ENCODE measurements at places on chromosomes 7 and 10.

- DNase-seq, result no peak
These were observed 722.7 kb upstream of the CELF2 start for GRCh38 chr10:10294881-10295529.

GRCh38 chr7:99665312-99666012, 14.3 kb downstream of the CYP3A5 start:
- DNase-seq, result no peak

DNA sequence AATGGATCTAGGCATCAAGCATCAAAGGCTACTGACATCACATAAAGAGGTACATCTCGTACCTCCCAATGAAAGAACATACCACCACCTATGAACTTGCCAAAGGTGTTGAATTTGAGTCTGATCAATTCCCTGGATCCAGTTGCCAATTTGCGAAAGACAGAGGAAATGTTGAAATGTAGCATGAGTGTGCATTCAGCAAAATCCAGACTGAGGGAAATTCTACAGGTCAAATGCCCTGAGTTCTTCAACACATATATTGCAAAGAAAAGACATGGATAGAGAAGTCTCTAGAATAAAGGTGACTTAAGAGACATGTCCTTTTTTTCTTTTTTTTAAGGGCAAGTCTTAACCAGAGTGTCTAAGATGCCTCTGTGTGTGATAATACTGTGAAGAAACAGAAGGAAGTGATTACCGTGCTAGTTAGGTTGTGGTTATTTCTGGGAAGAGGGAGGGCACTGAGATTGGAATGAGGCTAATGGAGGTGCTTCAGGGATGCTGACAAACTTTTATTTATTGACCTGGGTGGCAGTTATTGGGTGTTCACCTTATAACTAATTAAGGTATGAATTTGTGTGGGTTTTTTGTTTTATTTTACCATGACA, 128.7 kb downstream of the SAMD9 start:
- peak; percentile 51 for DNase-seq

- no peak for DNase-seq
These were observed 6.6 kb upstream of the KLF14 start for GRCh38 chr7:130740606-130741005.

GRCh38 chr7:6375348-6376101, 72.2 kb downstream of the DAGLB start:
- DNase-seq, result no peak

- DNase-seq, result no peak
These were observed 58.3 kb downstream of the CDH23 start for GRCh38 chr10:71455035-71455434.

GRCh38 chr7:130904792-130905191, 170.8 kb upstream of the KLF14 start:
- DNase-seq, result no peak

DNA sequence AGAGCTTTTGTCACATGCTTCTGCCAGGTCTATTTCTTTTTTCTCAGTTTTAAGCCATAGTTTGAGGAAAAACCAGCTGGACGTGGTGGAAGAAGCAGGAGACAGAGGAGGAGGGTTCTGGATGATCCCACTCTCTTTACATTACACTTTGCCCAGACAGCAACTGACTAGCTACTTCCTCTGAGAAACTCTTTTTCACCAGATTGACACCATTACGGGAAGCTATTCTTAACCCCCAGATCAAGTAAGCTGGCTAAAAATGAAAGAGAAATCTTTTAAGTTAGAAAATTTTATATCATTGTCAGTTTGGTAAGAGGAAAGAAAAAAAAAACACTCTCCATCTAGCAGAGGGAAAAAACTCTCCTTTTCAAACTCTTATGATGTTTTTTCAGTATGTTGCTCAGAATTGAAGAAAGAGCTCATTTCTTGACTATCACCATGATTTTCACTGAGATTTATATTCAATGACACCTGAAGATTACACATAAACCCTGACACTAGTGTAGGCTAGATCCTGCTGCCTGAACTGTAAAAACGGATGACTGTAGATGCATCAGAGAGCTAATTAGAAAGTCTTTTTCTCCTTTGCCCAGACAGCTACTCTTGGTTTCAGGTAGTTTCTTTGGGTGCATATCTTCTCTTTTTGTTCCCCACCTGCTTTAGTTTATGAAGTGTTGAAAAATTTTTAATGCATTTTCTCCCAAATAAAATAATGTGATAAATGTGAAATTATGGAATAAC, 203.1 kb downstream of the TFEC start:
- DNase-seq, result no peak

DNA sequence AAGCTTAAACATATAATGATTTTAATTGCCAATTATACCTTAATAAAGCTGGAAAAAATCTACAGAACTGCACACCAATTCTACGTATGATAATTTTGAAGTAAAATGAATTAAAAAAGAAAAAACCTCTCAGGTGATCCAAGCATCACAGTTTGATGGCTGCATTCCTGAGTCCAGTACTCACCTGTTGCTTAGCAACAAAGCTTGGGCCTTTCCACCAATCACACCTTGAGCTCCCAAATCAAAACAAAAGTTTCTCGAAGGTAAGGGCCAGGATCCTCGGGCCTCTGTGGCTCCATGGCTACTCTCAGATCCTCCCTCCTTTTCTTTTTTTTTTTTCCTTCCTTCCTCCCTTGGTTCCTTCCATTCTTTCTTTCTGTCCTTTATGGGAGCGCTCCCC, 137.2 kb upstream of the PCBD1 start:
- DNase-seq, result no peak

DNA sequence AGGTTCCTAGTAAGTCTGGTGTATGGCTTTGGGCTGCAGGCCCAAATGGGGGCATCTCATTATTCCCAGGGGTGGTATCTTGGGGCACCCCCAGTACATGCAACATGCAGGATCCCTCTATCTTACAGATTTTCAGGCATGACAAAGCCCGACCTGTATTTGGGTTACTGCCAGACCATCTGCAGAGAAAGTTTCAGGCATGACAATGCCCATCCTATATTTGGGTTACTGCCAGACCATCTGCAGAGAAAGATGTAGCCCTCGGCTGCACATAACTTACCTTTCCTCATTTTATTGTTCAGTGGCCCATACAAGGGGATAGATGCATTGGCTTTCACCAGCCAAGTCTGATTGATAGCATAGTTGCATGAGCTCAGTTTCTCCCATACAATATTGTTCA, 112.2 kb upstream of the RAB18 start:
- DNase-seq, result no peak

- DNase-seq, result no peak
These were observed 88.1 kb downstream of the FOXL3 start for GRCh38 chr7:378041-378420.

DNA sequence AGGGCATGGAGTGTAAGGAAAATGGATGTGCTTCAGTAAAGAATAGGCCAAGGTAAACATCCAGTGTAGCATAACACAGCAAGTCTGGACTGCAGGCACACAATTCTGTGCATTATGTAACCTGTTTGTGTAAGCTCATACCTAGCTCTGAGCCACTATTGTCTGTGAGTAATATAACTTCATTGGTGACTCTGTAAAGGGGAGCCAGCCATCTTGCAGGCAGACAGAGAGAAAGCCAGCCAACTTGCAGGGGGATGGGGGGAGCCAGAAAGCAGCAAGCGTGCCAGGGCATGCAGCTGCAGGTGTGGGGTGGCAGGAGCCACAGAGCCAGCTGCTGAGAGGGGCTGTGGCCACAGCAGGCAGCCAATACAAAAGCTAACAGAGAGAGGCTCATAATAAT, 449.2 kb downstream of the IPMK start:
- no peak for DNase-seq

DNA sequence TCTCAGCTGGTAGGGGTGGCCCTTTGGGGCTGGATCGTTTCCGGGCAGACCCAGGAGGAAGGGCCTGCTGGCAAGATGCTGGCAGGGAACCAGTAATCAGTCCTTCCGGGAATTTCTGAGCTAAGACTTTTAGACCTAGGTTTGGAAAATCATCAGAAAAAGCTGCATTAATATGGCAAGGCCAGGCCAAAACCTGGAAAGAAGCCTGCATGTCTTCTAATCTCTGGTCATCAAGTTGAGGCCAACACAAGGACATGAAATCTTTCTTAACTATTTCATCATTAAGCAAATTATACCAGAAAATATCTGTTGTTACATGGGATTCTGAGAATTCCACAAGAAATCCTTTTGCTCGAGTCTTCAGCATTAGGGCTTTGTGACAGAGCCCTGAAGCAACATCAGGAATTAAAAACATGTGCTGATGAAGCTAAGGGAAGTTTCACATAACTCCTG, 19.9 kb downstream of the CPA1 start:
- DNase-seq, result peak; percentile 94

- no peak for DNase-seq
These were observed 75.3 kb upstream of the CC2D2B start for GRCh38 chr10:95832216-95833041.

DNA sequence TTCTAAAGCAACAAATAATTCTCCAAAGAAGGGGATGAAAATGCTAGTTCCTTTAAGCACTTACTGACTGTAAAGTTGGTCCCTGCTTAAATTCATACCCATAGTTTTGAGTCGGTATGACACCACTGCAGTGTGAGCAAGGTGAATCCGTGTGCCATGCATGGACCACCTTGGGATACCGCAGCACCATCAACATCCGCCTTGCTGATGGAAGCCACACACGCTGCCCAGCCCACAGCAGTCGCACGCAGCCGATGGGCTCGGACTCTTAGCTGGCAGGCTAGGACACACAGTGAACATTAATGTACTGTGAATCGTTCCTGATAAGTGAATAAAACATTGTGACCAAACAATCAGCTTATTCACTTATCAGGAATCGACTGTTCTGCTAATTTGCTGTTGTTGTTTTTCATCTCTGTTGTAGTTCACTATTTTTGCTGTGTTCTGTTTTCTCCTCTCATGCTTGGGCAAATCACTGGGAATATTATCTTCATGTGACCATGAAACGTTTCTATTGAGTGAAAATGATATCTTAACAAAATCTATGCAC, 275.5 kb downstream of the USP6NL start:
- no peak for DNase-seq

DNA sequence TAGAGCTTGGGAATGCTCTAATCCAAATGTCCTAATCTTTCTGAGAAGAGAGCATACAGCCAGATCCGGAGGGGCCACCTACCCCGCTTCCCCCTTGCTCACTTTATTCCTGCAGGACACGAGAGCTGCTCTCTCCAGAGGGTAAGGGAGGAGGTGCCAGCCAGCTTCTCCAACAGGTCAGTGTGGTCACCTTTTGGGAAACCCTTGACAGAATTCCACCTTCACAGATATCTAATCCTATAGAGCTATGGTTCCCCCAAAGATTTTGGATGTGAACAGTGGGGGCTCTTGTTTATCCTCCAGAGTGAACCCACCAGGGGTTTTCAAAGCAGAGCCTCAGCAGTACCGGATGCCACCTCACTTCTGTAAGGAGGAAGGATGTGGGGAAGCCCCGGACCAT, 34.6 kb upstream of the C10orf90 start:
- no peak for DNase-seq

- no peak for DNase-seq
These were observed 69.5 kb upstream of the CTTNBP2 start for GRCh38 chr7:117942780-117943179.

GRCh38 chr10:89351412-89351779, 23.6 kb downstream of the IFIT3 start:
- no peak for DNase-seq

GRCh38 chr7:6251653-6252052, 20.8 kb downstream of the CYTH3 start:
- DNase-seq, result peak; percentile 63

GRCh38 chr7:55483046-55483445, 89.3 kb downstream of the VOPP1 start:
- DNase-seq, result no peak

DNA sequence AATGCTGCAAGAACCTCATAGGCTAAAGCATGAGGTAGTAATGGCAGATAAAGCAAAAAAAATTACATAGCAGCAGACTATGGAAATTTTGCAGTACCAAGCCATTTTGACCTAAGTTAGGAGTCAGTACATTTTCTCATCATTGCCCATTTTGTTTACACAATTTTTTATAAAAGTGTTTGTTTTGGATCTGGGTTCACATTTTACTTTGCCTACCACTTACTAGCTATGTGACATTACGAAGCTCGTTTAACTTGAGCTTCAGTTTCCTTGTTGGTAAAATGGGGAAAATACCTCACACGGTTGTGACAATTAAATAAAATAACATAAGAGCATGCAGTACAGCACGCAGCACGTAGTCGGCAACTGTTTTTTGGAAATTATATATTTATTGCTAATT, 99.6 kb downstream of the ADD3 start:
- no peak for DNase-seq

- no peak for DNase-seq
These were observed 24.1 kb upstream of the HPS1 start for GRCh38 chr10:98470850-98471249.

- DNase-seq, result no peak
These were observed 83.9 kb upstream of the FGFR2 start for GRCh38 chr10:121681997-121682687.

DNA sequence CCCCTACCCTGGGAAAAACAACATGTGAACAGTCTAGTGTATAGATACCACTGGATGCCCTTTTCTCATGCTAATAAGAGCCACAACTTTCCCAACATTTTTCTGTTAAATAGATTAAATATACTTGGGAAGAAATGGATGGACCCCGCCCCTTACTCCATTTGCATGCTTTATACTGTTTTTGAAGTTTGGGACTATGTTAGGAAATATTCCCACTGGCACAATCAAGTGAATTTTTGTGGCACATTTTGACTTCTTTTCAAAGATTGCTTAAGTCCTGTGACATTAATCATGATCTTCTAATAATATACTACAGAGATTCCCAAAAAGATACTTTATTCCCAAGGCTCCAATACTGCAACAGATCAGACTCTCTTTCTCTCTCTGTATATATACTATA, 216.6 kb downstream of the TWIST1 start:
- peak; percentile 49 for DNase-seq

DNA sequence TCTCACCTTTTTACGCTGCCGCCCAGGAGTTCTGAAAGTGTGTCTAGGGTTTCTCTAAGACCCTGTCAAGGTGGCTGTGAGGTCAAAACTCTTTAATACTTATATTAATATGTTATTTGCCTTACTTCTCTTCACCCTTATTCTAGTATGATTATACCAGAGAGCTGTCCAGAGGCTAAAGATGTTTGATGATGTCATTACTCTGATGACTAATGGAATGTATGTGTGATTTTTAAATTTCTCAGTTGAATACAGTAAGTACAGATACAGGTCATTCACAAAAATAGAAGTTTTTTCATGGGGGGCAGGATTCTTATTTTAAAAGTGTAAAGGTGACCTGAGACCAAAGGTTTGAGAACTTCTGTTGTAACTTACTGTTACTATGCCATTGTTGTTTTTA, 150.6 kb upstream of the FOXP2 start:
- no peak for DNase-seq

GRCh38 chr10:74867351-74867750, 41.0 kb downstream of the KAT6B start:
- no peak for DNase-seq

- no peak for DNase-seq
These were observed 66.6 kb downstream of the MINDY3 start for GRCh38 chr10:15793664-15794063.

GRCh38 chr10:64261676-64262075, 740.5 kb downstream of the REEP3 start:
- no peak for DNase-seq

- DNase-seq, result no peak
These were observed 25.1 kb downstream of the AP5Z1 start for GRCh38 chr7:4800487-4800886.
